ENCODE measurements at places on chromosomes 1 and 21.
A peak's percentile ranks its signal among the peaks of the same experiment; 100 is the strongest.

DNA sequence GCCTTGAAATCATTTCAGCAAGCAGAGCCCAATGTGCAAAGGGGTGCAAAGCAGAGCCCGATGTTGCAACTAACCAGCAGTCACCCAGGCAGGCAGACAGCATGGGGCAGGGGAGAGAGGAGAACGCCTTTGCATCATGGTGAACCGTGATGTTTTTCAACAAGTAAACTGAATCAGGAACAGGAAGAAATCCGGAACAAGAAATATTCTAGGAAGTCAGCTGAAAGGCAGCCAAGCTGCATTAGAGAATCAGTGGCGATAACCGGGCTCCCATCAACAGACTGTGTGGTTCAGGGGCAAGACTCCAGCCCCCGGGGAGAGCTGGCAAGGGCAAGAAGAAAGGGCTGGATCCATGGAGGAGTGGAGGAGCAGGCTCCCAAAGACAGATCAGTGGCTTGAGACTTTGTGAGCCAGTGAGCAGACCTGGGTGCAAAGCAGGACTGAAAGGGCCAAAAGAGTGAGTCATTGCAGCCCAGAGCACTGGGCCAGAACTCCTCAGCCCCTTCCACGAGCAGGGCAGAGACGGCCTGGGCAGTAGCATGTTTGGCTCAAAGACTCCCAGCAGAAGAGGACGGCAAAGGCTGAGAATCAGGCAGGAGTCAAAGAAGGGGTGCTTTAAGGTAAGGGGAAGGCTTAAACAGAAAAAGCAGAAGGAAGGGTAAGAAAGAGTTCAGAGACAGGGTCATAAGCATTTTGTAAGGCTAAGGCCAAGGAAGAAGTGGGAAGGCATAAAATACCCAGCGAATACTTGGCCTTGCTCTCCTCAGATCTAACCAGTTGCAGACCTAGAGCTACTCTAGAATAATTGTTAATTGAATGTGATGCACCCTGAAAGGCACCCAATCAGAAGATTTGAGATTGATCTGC, 155.0 kb downstream of the SETD4 start:
- no peak for DNase-seq

GRCh38 chr1:231778009-231778719, 151.6 kb downstream of the DISC1 start:
- DNase-seq: no peak

- DNase-seq: no peak
Measured at GRCh38 chr21:35048183-35048601, 910 bp downstream of the RUNX1 start.

DNA sequence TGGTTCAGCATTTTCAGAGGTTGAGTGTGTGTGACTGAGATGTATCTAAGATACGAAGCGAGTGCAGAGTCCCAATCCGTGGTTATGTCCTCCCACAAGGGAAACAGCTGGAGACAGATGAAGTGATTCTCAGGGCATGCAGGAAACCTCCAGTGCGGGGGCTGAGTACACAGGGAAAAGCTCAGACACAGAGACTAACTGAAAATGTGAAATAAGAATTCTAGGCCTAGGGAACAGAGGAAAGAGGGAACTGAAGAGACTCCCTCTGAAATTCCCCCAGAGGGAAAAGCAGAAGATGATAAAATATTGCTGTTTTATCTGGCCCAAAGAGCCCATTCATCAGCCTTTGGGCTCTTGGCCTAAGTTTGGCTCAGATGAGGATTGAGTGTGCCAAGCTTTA, 116.8 kb downstream of the LRRC53 start:
- no peak for DNase-seq

DNA sequence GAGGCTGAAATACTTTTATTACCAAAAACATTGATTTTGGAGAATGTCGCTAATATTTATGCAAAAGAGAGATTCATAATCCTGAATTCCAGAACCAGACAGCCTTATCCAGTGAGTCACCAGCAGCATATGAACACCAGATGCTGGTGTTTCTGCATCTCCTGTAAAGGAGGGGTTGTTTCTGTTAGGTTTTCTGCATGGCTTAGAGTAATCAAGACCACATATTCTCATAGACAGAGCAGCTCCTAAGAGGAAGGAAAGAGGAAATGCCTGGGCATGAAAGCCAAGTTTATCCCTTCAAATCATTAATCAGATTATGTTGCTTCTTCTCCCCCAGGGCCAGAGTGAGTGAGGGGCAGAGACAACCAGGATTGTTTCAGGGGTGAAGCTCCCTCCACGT, 86.2 kb downstream of the NGF start:
- DNase-seq: no peak

DNA sequence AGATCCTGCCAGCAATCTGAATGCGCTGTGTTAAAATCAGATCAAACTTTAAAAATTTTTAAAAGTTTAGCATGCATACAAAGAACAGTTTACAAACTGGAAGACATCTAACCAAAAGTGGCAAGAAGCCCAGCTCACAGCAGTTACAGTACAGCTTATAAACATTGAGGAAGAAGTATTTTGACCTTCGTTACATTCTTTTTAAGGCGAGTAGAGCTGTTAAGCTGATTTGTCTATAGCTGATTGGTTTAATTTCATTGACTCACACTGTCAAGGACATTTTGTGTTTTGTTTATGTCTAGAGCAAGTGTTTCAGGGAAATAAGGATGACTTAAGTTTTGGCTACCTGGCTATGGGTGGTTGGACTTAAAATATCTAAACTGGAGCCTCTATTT, 3.0 kb upstream of the PGM1 start:
- no peak for DNase-seq

- no peak for DNase-seq
Measured at GRCh38 chr21:16218682-16219343, 489.0 kb downstream of the USP25 start.

DNA sequence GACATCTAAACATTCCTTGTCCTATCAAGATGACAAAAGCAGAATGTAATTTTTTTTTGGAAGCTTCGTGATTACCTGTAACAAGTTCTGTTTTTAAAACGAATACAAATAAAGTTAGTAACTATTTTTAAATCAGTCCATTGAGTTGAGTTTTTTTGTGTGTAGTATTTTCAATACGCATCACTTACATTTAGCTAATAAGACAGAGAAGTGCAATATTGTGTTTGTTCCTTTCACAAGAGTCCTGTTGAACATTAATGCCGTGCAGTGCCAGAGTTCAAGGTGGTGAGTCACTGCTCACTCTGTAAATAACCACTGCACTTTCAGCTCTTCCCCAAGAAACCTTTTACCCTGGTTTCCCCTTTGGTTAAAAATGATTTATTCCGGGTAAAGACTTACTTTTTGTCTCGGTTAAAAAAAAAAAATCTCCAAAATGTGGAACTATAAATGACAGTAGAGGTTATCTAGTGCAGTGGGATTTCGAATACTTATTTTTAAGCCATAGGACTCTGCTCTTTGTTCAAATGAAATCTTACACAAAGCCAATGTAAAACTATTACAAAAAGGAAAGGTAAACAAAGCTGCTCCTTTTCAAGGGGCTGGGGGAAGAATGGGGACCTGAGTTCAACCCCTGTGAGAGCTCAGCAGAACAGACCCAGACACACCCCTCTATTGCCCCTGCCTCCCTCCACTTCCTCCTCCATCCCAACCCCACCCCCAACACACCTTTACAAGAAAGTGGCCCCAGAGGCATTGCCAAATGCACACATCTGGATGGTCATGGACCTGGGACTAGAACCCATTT, 14.8 kb upstream of the NCMAP start:
- peak; percentile 17 for DNase-seq

GRCh38 chr1:170556917-170557316, 25.0 kb downstream of the GORAB start:
- no peak for DNase-seq

- no peak for DNase-seq
Measured at GRCh38 chr1:17875882-17876280, 120.7 kb downstream of the ACTL8 start.

- DNase-seq: no peak
Measured at GRCh38 chr1:94285031-94285654, 47.8 kb upstream of the ARHGAP29 start.

- no peak for DNase-seq
Measured at GRCh38 chr1:69319287-69319686, 248.4 kb upstream of the LRRC7 start.

- DNase-seq: no peak
Measured at GRCh38 chr1:104884939-104885338, 1135.2 kb downstream of the AMY1C start.

DNA sequence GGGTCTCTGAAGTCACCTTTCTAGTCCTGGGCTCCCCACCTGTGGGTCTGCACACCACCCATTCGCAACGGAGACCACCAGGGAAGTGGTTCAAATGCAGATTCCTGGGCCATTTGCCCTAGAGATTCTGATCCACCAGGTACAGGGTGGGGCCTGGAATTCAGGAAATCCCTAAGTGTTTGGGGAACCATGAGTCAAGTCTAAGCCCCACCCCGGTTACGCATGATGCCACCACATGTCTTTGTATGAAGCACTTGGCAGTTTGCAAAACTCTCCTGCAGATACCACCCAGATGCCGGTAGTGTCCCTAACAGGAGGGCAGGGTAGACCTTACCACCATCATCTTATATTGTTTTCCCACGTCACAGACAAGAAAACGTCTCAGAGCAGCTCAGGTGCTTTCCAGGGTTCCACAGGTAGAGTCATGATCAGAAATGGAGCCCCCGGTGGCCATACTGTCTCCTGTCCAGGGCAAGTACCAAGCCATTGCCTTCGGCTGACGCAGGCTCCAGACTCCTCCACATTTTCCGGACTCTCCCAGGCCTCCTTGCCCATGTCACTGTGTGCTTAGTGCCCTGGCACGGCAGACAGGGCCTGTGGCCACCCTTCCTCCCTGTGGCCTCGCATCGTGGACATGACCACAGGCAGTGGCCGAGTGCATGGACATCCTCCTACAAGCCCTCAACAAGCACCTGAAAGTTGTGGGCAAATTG, 89.2 kb upstream of the TMEM51 start:
- no peak for DNase-seq

GRCh38 chr21:33820230-33820770, 95.3 kb downstream of the ATP5PO start:
- DNase-seq: no peak

- DNase-seq: no peak
Measured at GRCh38 chr1:93814059-93814794, 64.8 kb downstream of the DNTTIP2 start.

GRCh38 chr1:24077278-24077978, 34.5 kb downstream of the MYOM3 start:
- no peak for DNase-seq

DNA sequence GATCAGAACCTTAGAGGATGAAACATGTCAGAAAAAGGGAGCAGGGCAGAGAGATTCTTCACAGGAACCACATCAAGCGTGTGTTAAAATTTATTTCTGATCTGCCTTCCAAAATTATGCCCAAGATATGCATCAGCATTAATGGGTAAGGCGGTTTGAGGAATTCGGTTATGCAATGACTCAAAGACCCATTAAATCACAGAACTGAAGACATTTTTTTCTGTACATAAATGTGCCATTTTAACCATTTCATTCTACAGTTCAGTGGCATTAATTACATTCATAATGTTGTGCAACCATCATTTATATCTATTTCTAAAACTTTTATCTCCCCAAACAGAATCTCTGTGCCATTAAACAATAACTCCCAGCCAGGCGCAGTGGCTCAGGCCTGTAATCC, 43.4 kb downstream of the CNST start:
- DNase-seq: no peak

DNA sequence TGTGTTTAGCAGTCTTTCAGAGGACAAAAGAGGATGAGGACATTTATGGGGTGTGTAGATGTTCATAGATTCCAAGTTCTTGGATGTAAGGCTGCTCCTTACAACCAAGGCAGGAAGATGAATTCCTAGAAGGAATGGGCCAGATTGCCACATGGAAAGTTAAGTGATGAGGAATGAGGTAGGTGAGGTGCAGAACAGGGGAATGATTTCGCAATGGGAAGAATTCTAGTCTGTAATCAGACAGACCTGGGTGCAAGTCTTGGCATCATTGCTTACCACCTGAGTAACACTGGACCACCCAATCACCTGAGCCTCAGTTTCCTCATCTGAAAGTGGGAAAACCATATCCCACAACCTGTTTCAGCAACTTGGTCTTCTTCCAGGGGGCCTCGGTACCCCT, 174.9 kb downstream of the IER5 start:
- no peak for DNase-seq

DNA sequence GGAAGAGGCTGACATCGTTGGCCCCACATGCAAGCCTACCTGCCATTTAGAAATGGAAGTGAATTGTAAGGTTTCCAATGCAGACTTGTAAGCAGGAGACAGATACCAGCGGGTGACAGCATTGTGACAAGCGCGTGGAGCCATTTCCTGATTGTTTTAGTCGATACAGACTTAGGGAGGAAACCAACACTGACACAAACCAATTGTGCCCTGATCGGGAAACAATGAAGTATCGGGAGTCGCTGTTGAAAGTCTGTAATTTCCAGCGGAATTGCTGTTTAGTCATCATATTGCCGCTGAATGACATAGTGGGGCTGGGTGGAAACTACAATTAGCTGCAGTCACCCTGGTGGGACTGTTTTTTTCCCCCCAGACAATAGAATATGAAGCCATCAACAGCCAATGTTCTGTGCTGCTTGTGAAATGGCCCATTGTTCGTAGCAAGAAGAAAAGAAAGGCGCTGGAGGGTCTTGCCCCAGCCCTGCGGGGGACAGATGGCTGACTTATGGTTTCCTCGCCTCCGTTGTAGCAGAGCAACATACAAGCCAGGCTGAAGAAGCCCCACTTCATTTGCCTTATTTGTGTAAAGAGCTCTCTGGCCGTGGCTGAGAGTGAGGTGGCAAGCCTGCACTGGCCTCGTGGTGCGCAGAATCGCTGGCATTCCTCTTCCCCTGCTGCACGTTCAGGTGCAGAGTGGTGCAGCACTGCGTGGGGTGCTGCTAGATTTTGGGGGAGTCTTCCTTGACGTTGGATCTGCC, 462.7 kb downstream of the CAMTA1 start:
- DNase-seq: no peak

- no peak for DNase-seq
Measured at GRCh38 chr1:118335331-118335732, 150.3 kb upstream of the SPAG17 start.

DNA sequence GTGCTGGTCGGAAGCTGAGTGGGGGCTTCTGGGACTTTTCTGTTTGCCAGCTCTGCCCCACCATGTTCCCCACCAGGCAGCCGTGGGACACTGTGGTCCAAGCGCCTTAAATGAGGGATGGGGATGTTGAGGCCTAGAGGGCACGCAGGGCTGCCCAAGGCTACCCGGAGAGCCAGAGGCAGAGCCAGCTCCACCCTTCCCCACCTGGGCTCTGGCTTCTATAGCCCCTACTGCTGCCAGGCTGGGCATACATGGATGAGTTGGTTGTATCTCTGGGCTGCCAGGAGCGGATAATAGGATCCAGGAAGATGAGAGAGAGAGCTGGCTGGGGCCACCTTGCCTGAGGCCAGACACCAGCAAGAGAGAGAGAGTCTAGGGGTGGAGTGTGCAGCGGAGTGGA, 49.4 kb downstream of the PTPRU start:
- DNase-seq: no peak

GRCh38 chr1:187788718-187789117, 960.0 kb downstream of the PLA2G4A start:
- no peak for DNase-seq

All from stimulated activated CD4-positive, alpha-beta T cell treated with anti-CD3 and anti-CD28 coated beads, TNF-alpha, amount 100 ng/mL, for 4 hours (primary cell).